Activated T-helper 1 cell treated with anti-CD3 and anti-CD28 coated beads, Interleukin-2, amount 50 U/mL, for 16 hours (primary cell): ENCODE measurements at places on chromosomes 6 and 20.

- DNase-seq = no peak
These were observed 802 bp upstream of the NRN1 start for GRCh38 chr6:6007366-6008088.

DNA sequence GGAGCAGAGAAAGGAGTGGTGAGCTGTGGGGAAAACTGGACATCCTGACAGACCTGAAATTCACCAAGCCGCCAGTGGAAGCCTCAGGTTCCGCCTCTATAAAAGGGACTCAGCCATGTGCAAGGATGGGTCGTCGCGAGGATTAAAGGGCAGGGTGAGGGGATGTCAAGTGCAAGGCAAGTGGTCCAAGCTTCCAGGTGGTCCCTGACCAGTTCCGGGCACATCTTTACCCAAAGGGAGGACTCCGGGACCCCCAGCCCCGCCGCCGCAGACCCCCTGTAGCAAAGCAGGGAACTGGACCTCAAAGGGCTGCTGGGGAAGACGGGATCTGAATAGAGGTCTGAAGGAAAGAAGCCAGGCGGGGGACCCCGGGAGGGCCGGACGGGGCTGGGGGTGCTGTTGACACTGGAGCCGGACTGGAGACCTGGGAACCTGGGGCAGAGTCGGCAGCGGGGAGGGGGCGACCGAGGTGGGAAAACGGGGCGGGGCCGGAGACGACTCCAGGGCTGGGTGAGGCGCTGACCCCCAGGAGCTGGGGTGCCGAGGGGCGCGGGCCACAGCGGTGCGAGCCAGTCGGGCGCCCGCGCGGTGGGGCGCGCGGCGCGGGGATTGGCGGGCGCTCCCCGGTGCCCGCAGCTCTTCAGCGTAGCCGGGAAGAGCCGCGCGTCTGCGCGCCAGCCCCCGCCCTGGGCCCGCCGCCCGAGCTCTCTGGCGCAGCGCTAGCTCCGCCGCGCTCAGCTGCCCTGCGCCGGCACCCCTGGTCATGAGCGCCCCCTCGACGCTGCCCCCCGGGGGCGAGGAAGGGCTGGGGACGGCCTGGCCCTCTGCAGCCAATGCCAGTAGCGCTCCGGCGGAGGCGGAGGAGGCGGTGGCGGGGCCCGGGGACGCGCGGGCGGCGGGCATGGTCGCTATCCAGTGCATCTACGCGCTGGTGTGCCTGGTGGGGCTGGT is at the start of gene SSTR4:
Gene SSTR4 (plus strand): TSS at position 592 of the 951 bp plus-strand sequence. CDS start 172 bp downstream, at position 764.
- no peak for DNase-seq

GRCh38 chr20:5871459-5872410 is 78.6 kb downstream of the TRMT6 start:
- no peak for DNase-seq

DNA sequence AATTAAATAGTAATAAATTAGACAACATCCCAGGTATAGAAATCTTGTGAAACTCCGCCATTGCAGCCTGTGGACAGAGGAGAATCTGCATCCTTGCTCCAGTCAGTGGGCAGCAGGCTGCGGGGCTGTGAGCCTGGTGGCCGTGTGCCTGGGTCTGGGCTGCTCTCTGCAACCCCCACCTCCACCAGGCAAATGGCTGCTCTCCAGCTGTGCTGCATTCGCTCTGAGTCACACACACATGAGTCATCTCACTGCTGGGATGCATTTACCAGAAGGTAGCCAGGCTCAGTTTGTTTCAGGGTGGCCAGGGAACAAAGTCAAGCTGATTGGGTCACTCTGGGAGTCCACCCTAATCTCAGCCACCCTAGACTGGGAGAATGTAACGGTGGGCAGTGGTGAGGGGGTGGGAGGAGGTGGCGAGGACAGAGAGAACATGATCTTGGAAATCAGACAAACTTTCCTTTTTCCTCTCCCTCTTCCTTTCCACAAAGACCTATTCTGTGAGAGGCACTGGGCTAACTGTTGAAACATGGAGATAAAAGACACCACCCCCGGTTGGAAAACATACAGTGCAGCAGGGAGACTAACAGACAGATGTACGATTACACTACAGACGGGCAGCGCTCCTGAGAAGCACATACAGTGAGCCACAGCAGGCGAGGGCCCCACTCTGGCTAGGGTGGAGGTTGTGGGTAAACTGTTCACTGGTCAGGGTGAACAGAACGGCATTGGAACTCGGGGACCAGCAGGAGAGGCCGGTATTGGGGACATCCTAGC is 59.2 kb downstream of the TRAM2 start:
- no peak for DNase-seq

GRCh38 chr6:33950472-33950881 is 146.7 kb upstream of the MLN start:
- DNase-seq = no peak

DNA sequence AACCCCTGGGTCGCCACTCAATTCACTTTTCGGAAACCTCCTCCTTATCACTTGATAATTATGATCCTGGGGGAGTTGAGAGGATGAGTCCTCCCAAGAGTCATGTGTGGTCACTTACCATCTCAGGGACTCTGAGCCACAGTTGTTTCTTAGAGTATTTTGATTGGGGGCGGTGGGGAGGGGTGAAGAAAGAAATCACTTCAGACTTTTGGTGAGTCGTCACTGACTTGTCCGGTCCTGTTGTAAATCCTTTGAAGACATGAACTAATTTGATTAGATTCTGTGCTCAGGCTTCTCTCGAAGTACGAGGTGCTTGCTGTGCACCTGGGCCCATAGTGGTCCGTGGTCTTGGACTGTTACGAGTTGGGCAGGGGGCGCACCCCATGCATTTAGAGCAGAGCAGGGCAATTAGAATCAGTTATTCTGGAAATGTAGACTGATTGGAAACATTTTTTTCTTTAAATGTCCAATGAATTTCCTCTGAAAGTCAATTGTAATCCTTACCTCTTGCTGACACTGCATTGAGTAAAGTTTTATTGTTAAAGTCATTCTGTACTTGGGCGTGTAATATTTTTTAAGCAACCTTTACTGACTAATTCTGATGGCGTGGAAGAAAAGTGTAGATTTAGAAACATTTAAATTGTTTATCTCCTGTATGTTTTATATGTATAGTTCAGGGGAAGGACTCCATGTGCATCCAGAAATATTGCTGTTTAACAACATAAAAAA is 173.4 kb downstream of the SLC16A10 start:
- DNase-seq = no peak
